ENCODE measurements at places on chromosomes 13 and 19.

DNA sequence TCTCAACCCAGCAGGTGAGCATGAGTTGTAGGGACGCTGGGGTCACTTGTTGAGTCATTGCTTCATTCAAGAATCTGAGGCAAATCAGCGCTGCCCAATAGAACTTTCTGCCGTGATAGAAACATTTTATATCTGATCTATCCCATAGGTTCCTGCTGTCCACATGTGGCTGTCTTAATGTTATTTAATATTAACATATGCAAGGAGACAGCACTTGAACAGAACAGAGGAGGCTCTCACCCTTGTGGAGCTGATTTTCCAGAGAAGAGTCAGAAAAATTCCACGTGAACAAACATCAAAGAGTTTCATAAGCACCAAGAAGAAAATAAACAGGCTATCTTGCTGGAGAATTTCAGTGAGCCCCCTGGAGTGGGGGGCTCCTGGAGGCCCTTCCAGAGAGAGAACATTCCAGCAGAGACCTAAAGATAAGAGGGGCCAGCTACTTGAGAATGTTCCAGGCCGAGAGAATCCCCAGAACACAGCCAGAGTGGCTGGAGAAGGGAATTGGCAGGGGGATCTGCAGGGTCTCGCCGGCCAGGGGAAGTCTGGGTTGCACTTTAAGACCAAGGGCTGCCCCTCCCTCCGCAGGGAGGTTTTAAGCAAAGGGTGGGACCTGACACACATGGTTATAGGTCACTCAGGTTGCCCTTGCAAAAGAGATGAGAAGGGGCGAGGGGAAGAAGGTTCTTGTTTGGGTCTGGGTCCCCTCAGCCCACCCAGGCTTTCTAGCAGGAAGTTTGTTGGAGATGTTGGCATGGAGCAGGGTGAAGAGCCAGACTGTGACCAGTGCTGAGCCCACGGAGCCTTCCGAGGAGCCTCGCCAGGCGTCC is 135.7 kb downstream of the CRYL1 start:
- no peak for DNase-seq

DNA sequence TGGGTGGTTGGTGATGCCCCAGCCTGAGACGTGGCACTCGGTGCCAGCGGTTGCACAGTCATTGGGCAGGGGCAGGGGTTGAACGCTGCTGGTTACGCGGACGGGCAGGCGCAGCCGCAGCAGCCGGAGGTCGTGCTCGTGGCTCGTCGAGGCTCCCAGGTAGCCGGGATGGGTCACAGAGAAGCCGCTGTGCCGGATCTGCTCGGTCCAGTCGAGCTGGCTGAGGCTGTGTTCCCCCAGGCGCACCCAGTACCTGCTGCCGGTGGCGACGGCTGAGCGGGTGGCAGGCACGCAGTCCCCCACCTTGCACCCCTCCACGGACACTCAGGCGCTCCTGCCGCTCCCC is 2.9 kb downstream of the KLK12 start:
- no peak for DNase-seq

GRCh38 chr19:29953352-29954247 is 11.6 kb downstream of the URI1 start:
- DNase-seq: no peak

- DNase-seq: no peak
Observed at GRCh38 chr13:34039678-34040077, 221.7 kb downstream of the RFC3 start.

DNA sequence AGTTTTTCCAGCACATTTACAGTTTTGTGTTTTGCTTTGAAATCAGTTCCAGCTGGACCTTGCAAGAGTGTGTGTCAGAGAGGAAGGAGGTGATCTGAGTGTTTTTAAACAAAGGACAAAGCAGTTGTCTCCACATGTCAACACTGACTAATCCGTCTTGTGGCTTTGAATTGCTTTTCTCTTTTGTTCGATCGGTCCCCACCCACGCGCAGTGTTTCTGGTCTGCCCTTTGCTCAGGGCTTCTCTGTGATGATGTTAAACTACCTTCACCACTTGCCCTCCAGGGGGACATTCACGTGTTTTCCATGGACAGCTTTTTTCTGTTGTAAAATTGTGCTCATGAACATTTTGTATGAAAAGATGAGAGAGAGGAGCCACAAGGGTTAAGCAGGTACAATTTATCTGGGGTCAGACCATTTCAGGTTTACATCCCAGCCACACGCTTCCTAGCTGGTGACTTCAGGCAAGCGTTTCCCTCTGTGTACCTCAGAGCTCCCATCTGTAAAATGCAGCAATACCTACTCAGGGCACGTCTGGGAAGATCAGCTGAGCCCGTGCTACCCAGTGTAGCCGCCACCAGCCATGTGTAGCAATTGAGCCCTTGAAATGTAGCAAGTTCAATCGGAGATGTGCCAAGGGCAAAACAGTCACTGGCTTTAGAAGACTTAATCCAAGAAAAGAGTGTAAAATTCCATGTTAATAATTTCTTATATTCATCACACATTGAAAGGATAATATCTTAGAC is 13.5 kb upstream of the PLA2G4C start:
- DNase-seq: peak; percentile 37

- peak; percentile 26 for DNase-seq
Observed at GRCh38 chr13:51995677-51996551, 15.3 kb downstream of the ATP7B start.

DNA sequence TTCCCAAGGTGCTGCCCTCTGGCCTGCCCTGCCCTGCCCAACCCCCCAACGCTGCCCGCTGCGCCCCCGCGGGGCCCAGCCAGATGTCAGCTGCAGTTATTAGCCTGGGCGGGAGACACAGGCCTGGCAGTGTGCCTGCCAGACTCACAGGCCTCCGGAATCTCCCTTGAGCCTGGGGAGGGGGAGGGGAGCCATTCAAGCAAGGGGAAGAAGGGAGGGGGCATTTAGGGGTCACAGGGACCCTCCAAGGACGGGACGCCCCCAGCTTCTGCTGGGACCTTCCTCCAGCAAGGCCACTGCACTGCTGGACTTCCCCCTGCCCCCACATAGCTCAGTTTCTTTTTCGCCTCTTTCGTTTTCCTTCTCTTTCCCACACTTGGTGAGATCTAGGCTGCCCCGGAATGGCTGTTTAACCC is 2.6 kb upstream of the JUNB start:
- peak; percentile 87 for DNase-seq

DNA sequence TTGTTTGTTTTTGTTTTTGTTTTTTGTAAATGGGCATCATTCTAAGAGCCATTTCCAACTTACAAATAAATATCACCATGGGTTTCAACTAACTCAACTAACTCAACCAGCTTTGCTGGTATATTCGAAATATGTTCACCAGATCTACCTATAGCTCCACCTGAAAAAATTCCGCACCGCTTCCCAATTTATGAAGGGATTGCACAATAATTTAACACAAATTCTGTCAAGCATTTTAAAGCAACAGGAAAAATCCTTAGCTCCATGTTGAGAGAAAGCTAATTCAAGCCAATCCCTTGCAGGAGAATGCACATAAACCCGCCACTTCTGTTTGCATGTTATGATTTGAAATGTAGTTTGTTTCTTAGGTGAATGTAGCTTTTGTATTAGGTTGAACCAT is 417.8 kb downstream of the EFNB2 start:
- no peak for DNase-seq

DNA sequence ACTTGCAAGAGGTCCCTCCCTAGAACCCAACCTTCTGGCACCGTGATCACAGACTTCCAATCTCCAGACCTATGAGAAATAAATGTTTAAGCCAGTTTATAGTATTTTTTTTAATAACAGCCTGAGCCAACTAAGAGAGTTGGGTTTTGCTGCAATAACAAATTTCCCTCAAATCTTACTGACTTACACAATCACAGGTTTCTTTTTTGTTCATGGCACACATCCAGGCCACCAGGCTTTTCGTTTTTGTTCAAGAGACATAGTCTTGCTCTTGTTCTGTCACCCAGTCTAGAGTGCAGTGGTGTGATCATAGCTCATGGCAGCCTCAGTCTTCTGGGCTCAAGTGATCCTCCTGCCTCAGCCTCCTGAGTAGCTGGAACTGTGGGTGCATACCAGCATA is 2.0 kb upstream of the SELENOV start:
- no peak for DNase-seq

DNA sequence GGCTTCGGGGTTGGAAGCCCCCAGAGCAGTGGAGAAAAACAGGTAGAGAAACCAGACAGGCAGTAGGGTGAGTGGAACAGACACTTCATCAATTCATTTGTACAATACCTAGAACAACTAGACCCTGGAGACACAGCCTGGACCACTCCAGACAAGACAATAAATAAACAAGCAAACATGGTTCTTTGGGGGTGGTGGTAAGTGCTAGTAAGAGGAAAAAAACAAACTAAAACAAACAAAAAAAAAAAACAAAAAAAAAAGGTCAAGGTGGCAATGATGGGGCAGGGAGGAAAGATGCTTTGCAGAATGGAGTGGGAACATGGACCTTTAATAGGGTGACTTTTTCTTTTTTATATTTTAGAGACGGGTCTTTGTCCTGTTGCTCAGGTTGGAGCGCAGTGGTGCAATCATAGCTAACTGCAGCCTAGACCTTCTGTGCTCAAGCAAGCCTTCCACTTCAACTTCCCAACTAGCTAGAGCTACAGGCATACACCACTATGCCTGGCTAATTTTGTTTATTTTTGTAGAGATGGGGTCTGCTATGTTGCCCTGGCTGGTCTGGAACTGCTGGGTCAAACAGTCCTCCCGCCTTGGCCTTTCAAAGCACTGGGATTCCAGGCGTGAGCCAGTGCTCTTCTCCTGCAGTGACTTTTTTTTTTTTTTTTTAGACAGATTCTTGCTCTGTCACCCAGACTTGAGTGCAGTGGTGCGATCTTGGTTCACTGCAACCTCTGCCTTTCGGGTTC is 3.1 kb downstream of the JUNB start:
- peak; percentile 48 for DNase-seq

DNA sequence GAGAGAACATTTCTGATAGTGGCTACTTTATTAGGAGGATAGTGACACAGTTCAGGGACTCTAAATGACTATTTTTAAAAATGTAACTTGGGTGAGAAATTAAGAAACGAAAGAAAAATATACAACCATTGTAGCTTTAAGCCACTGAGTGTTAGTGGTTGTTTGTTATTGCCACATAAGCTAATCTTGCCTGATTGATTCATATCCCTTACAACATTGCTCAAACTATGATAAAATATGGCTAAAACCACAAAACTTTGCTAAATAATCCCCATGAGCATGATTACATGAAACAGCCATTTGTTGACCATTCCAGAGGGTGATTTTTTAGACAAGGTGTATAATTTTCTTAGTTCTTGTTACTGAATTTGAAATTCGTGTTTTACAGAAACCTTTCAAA is 343.4 kb downstream of the SLITRK5 start:
- DNase-seq: no peak

GRCh38 chr19:34135054-34135800 is 37.1 kb upstream of the LSM14A start:
- DNase-seq: no peak

DNA sequence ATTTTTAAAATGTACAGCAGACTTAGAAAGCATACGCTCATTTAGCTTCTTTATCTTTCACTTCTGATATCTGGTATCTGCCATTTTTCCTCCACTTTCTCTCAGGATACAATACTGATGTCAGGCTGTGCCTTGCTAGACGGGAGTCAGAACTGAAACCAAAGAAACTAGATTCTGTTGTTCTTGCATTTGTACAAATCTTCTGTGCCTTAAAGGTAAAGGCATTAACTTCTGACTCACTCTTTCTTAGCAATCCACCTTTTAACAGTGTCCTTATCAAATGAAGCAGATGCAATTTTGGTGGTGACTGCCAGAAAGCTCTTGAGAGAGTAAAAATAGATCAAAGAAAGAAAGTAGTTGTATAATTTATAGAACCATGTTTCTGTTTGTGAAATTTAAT is 370.4 kb downstream of the PCDH20 start:
- no peak for DNase-seq

DNA sequence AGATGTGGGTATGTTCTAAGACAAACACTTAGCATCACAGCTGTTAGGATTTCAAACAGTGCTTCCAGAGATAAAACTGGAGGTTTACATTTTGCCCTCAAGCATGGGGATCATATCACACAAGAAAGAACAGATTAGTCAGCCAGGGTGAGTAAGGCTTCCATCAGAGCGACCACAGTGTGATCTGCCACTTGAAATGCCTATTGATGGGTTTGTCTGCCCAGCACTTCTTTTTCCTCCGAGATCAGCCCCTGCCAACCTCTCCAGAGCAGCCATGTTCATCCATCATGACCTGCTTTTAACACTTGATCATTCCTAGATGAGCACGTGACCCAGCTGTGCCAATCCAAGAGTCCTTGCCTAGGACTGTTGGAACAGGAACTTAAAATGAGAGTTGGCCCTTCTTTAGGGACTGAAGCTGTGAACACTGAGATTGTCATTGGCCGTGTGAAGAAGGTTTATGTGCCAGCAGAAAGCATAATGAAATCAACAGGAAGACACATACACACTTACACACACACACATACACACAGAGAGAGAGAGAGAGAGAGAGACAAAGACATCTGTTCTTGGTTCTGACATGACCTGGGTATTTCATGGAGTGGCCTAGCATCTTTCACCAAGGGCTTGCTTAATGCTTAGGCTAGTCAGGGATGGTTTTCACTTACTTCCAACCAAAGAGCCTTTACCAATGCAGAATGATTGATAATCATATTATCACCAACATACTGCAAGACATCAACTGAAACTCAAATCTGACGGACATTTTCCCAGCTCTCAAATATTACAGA is 5.2 kb upstream of the CEBPG start:
- DNase-seq: peak; percentile 17

DNA sequence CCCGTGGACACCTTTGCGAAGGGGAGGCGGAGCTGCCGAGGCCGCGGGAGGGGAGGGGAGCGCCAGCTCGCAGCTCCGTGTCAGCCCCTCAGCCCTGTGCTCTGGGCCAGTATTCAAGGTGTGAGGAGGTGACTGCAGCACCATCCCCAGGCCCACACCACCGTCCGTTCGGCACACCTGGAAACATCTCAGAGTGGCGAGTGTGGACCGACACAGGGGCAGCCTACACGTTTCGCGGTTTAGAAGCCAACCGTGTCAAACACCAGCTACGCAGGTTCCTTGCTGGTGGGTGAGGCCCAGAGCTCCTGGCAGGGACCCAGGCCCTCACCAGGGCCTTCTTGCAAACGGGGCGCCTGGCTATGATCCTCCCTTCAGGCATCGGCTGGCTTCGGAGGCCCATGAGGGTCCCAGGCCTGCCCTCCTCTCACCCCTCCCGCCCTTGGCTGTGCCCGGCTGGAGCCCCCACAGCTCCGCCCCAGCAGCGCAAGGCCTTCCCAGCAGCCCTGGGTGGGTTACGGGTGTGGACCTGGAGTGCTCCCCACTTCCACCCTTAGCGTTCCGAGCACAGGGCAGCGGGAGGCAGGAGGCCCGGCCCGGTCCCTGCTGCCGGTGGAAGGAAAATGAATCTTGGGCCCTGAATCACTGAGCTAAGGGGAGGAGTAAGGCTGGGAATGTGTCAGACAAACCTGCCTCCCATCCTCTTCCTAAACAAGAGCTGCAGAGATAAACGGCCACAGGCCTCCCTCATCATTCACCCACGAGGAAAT is 1.2 kb downstream of the C13orf46 start:
- DNase-seq: no peak

GRCh38 chr13:98510156-98510509 is 66.8 kb downstream of the STK24 start:
- no peak for DNase-seq

- no peak for DNase-seq
Observed at GRCh38 chr19:49436381-49437017, 4.8 kb downstream of the SLC17A7 start.

GRCh38 chr13:109785141-109785891 is 1.1 kb downstream of the IRS2 start:
- DNase-seq: peak; percentile 28

GRCh38 chr19:12244370-12244769 is 50.3 kb downstream of the ZNF44 start:
- DNase-seq: no peak
